ENCODE measurements at places on chromosomes 1 and 21.

GRCh38 chr1:192407206-192407605 is 90.4 kb downstream of the RGS21 start:
- no peak for DNase-seq

GRCh38 chr1:6914706-6915105 is 129.5 kb downstream of the CAMTA1 start:
- DNase-seq, result no peak

DNA sequence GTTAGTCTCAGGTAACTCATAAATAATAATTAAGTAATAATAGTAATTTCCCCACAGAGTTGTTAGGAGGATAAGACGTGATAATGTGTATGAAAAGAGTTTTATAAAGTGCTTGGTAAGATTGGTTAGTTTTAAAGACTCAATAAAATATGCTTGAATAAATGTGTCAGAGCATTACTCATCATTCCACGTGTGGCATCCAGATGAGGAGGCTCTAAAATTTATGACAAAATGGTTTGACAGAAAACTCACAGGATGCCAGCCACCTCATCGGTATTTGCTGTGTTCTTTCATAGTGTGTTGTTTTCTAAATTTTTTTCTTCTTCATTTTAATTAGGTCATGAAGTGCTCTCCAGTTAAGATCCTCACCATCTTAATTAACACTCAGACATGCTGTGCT is 19.1 kb upstream of the SPAG17 start:
- DNase-seq, result no peak

- no peak for DNase-seq
Measured at GRCh38 chr1:224276771-224277487, 53.0 kb downstream of the NVL start.

GRCh38 chr1:155181371-155182051 is 7.9 kb downstream of the TRIM46 start:
- DNase-seq, result no peak

- no peak for DNase-seq
Measured at GRCh38 chr1:40776236-40777072, 7.1 kb upstream of the KCNQ4 start.

DNA sequence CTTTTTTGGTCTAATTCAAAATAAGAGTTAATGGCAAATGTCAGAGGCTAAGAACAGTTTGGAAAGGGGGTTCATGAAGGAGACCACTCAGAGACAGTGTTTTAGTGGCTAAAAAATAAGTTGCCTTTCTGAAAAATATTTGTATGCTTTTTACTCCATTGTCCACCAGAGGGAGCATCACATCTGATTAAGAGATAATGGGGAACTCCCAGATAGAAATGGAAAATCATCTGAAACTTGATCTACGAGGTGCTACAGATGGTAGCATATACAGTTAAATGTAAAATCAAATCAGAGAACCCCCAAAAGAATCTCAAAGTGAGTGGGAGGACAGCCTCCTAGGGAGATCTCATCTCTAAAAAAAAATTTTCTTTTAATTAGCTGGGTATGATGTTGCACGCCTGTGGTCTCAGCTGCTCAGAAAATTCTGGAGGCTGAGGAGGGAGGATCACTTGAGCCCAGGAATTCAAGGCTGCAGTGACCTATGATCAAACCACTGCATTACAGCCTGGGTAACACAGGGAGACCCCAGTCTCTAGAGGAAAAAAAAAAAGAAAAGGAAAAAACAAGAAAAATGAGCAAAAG is 9.7 kb downstream of the SMYD3 start:
- DNase-seq, result peak; percentile 69

DNA sequence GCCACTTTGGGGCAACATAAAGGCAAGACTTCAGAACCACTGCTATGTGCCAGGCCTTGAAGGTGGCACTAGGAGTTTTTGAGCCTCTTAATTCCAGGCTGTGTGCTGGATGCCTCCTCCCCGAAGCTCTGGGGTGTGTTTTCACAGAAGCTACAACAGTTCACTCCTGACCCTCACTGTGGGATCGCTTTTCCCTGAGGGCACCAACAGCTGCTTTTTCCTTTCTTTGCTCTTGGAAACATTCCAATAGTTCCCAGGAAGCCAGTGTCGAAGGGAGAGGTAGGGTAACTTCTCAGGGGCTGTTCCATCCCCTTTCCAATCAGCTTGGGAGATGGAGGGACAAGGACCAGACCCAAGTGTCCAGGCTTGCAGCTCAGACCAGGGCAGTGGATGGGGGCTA is 153.4 kb downstream of the C1orf94 start:
- DNase-seq, result no peak

GRCh38 chr1:31135973-31136600 is 70.6 kb upstream of the PUM1 start:
- DNase-seq, result no peak

- no peak for DNase-seq
Measured at GRCh38 chr1:46804926-46805325, 6.1 kb downstream of the CYP4B1 start.

DNA sequence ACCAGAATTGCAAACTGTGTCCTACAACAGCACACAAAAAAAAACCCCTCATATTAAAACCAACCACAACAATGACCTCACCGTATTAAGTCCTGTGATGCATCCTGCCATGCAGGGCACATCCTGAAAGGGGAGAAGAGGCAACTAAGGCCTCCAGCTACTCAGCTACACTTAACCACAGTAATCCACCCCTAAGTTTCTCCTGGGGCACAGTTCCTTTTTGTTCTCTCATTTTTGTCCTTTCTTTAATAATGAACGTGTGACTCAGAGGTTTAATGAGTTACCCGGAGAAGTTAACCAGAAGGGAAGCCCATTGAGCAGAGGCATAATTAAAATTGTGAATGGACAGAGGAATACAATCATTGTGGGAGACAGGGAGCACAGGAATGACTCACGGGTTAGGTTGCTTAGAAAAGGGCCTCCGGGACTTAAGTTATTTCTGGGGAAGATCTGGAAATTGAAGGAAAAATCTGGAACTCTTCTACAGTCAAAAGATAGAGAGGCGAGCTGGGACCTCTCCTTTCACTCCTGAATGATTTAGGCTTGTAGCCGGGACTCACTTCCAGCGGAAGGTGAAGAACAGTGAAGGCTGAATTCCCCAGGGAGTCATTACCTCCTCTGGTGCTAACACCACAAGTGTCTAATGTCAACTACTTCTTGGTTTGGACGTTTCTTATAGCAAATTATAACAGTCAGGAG is 36.9 kb upstream of the HIVEP3 start:
- peak; percentile 29 for DNase-seq

DNA sequence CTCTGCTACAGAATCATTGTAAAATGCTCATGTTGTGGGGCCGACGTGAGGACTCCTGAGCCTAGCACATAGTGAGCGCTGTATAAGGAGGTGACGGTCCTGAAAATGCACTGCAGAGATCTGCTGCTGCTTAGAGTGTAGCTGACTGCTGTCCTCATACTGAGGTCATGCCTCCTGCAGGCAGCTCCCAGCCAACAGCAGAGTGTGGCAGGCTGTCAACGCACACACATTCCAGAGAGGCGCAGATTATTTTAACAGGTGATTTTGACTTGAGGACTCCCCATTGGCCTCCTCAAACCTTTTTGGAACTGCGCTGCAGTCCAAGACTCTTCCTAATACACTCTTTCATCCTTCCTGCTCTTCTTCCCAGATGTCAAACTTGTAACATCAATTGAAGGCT is 119.8 kb upstream of the KCNJ6 start:
- DNase-seq, result no peak

GRCh38 chr1:183480971-183481441 is 8.7 kb downstream of the SMG7 start:
- no peak for DNase-seq

- no peak for DNase-seq
Measured at GRCh38 chr1:174701565-174701964, 253.8 kb downstream of the GPR52 start.

GRCh38 chr1:239909898-239910297 is 181.8 kb upstream of the FMN2 start:
- no peak for DNase-seq

GRCh38 chr1:55064071-55064581 is 24.8 kb downstream of the PCSK9 start:
- DNase-seq, result peak; percentile 27

DNA sequence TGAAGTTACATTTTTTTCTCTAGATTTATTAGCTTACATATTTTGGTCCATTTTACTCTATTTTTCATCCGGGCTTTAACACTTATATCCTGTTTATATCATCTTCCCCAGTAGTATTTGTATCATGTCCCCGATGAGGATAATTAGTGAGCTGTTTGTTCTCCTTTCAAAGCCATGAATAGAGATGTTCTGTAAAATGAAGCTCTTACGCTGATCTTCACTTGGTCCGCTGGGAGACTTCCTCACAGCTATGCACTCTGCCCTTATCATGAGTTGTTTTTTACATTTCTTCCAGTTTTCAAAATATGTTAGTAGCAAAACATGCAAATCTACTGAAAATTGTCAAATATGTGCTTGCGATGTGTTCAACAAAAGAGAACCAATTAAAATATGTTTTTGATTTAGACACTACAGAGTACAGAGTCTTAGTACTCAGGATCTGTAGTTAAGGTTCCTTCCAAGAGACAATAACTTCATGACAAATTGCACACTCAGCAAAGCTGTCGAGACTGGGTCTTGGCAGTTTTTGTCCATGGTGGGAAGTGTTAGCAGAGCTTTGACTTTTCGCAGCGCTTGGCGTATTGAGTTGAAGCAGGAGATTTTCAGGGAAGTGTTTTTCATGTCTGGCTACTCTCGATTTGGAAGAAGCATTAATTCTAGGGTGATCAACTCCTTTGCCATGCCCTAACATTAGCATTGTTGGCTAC is 292.0 kb upstream of the ADAMTS5 start:
- DNase-seq, result no peak

DNA sequence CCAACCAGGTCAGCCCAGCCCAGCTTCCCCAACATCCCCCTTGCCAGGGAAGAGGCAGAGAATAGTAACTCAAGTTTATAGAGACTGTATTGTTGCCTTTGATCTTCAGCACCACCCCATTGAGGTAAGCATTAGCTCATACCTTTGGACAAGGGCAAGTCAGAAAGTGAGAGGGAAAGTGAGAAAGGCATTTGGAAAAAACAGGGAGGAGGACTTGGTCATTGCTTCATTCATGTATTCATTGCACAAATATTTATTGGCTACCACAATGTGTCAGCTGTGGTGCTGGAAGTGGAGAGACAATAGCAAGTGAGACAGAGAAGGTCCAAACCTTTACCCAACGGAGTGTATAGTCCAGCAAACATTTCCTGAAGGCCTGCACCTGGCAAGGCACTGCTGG is 561.2 kb downstream of the KIF26B start:
- no peak for DNase-seq

DNA sequence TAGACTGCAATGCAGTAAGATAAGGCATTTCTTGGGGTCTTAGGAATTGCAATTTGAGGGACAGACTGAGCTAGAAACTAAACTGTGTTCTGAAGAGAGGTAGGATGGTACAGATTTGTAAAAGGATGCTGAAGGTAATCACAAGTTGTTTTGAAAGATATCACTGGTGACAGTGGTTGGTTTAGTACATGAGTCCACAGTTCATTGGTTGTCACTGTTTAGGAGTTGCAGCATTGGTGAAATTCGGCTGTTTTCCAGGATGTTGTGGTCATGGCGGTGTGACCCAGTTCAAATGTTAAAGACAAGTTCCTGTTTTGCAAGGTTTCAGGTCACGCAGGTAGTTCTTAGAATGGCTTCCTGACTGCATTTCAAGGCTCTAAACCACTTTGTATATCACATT is 292.8 kb upstream of the B3GALT2 start:
- DNase-seq, result peak; percentile 80

DNA sequence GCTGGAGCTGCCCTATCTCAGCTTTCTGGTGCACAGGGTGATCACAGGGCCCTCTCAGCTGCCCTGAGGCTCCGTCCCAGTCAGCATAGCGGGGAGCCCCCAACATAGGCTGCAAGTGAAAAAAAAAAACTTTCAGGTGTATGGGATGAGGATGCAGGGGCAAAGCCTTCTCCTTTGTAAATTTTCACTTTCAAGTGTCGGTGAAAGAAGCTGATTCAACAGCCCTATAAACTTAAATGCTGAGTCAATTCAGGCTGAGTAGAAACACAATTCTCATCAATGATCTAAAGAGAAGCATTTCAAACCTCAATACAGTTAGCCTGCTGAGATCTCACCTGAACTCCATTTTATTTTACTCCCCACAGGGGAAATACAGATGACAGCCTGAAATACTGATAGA is 171.2 kb downstream of the SEC16B start:
- DNase-seq, result no peak

- DNase-seq, result no peak
Measured at GRCh38 chr1:203369666-203370065, 18.7 kb upstream of the FMOD start.

- DNase-seq, result no peak
Measured at GRCh38 chr1:42933060-42933586, 25.5 kb downstream of the SLC2A1 start.

DNA sequence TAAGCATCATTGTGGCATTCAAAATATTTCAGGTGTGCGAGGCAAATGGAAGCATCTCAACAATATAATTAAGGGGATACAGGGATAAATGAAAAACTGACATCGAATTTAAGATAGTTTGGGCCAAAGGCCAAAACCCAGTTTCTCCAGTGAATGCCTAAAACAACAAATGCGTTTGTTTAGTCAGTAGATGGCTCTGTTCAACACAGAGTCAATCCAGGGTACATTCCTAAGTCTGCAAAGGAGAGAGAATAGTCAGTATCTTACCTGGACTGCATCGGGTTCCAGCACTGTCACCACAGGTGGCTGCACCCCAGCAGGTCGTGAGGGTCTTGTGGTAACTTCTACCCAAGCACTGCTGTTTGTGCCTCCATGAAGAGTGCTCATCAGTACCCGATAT is 321.1 kb downstream of the KCTD3 start:
- DNase-seq, result no peak

DNA sequence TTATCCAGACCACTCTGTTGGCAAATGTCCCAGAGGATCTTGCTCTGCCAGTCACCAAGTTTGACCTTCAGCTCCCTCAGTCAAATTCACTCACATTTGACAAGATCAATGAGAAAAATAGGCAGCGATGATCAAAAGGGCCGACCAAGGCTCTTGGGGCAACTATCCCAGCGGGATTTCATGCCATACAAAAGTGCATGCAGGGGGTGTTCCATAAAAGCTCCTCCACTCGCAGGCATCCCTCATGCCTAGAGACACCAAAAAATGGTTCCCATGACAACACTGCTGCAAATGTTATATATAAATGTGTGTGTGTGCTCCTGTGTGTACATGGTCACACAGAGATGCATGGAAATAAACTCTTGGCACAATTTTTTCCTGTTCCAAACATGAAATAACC is 16.2 kb upstream of the EIF4G3 start:
- DNase-seq, result no peak

GRCh38 chr21:23402929-23403520 is 2204.3 kb downstream of the MRPL39 start:
- DNase-seq, result no peak

DNA sequence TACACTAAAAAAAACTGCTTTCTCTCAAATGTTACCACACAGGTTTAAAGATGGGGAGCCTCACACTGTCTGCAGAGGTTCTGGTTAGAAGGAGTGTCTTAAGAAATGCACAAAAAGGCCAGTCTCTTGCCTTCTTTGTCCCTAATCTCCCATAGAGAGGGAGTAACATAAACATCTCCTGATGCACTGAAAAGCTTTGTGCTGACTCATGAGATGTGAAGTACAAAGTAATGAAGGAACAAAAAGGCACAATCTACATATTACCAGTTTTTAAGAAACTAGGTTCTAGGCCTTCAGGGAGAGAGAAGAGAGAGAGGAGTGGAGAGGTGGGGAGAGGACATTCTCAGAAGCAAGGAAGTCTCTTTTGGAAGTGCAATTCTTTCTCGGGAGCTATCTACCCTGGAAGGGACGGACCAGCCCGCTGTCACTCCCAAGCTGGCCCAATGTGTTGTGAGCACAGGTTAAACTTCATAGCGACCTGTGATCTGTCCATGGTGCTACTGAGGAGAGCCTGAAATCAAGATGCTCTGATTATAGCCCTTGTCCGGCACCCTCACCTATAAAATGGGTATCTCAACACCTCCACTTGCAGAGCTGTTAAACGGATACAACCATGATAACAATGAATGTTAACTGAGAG is 458.1 kb downstream of the DISC1 start:
- DNase-seq, result no peak

Measured in activated CD4-positive, alpha-beta T cell treated with anti-CD3 and anti-CD28 coated beads, Interleukin-2, Interleukin-6, amounts not matched to agents 100 ng/mL and 50 ng/mL, durations not matched to agents 16 hours and 8 hours (primary cell).